ENCODE measurements at places on chromosomes 16 and 17.

DNA sequence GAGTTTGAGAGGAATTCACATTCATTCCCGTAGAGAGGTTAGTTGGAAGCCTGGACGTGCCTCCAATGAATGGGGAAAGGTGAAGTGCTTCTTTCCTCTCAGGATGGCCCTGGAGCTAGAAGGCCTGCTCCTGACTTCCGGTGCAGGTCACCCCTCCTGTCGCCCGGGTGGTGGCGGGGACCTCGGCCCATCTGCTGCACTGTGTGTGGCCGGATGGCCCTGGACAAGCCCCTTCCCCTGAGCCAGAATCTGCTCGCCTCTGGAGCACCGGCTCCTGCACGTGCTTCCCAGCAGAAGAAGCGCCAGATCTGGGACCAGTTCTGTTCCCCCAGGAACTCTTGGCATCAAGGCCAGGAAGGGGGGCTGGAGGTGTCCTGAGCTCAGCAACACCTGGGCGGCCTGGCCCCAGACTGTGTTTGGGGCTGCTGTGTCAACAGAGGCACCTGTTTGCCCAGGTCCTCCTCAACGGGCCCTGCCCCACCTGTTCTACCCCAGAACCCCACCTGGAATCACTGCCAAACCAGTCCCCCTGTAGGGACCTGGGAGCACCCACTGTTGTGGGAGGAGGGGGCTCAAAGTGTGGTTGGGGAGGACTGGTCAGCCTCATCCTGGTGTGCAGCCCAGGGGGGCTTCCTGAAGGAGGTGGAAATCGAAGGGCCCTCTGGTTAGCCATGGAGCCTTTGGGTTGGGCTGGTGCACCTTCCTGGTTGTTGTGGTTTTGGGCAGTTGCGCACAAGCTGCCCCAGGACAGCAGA, 5.1 kb upstream of the PERCC1 start:
- DNase-seq = no peak

DNA sequence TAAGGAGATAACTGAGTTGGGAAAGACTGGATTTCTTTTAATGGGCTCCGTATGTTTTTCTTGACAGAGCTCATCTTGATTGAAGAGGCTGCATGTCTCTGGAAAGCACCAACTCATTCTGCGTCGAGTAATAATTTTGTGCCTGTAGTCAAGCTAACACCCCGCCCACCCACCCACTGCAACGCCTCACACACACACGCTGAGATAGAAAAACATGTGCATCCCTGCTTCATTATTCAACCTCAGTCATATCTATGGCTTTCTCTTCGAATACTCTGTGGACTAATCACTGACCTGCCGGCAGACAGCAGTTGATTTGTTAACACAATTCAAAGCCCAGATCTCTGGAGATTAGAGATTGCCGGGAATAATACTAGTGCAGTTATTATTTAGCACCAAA, 220.2 kb upstream of the TOM1L1 start:
- DNase-seq = no peak

- DNase-seq = no peak
These were observed 9.6 kb downstream of the DCTN5 start for GRCh38 chr16:23650674-23651416.

DNA sequence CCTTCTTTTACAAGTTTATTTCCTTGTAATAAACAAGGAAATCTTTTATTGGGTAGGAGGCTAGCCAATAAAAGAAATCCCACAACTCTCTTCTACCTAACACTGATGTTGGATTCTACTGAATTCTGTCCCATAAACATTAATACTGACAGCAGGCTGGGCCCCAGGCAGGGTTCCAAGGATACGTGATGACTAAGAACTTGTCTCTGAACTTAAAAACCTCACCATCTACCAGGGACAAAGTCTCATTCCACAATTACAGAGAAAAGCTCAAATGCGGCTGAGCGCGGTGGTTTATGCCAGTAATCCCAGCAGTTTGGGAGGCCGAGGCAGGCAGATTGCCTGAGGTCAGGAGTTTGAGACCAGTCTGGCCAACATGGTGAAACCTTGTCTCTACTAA, 64.9 kb downstream of the ARHGAP17 start:
- DNase-seq = no peak

- DNase-seq = no peak
These were observed 2.0 kb downstream of the CLDN6 start for GRCh38 chr16:3015865-3016521.

DNA sequence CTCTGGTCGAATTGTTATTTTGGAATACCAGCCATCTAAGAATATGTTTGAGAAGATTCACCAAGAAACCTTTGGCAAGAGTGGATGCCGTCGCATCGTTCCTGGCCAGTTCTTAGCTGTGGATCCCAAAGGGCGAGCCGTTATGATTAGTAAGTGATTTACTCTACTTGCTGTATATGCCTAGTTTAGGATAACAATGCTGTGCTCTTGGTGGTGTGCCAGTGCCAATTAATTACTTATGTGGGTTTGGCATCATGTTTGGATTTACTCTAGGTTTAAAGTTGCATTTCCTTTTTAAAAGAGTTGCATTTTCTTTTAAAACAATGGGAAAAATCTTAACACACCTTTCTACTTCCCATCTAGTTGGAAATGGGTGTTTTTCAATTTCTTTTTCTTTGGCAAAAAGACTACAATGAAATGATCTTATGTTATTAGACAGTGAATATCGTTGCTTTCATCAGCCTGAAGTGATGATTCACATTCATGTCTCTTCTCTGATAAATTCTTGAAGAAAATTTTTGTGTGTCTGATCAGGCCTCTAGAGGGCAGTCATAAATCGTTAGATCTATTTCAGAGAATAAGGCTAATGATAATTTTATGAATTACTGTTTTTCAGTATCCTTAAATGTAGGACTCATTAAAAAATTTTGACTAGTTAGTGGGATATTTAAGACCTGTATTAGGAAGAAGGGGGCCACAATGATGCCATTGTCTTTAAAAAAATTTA, 5.6 kb downstream of the SF3B3 start:
- DNase-seq = no peak

DNA sequence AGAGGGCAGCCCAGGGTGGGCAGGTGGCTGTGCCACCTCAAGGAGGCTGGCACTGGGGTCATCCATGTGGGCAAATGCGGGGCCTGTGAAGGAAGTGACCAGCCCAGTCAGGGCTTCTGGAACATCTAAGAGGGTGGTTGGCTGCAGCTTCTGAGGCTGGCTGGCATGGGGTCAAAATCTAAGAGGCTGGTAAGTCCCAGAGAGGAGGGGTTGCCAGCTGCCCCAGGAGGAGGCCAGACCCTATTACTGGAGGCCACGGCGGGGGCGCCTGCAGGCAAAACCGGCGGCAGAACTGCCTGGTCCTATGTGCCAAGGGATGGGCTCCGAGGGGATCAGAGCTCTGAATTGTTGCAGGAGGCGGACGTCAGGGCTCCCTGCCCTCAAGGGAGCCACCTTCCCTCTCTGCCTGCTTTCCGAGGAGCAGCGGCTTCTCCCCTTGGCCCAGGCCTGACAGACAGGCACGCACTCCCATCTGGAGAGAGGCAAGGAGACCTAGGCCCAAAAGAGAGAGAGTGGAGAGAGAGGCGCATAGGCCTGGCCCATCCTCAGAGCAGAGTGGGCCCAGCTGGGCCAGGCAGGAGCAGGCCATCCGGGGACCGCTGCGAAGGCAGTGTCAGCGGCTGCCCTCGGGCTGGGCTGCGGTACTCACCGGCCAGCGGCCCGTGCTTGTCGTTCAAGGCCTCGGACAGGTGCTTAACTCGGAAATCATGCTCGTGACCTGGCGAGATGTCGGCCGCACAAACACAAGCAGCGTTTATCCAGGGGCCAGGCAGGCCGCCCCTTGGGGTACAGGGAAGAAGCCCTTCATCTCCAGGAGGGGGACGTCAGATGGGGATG, 10.9 kb downstream of the ZACN start:
- DNase-seq = no peak

GRCh38 chr17:66002812-66003211, 189.1 kb downstream of the CEP112 start:
- DNase-seq = no peak

DNA sequence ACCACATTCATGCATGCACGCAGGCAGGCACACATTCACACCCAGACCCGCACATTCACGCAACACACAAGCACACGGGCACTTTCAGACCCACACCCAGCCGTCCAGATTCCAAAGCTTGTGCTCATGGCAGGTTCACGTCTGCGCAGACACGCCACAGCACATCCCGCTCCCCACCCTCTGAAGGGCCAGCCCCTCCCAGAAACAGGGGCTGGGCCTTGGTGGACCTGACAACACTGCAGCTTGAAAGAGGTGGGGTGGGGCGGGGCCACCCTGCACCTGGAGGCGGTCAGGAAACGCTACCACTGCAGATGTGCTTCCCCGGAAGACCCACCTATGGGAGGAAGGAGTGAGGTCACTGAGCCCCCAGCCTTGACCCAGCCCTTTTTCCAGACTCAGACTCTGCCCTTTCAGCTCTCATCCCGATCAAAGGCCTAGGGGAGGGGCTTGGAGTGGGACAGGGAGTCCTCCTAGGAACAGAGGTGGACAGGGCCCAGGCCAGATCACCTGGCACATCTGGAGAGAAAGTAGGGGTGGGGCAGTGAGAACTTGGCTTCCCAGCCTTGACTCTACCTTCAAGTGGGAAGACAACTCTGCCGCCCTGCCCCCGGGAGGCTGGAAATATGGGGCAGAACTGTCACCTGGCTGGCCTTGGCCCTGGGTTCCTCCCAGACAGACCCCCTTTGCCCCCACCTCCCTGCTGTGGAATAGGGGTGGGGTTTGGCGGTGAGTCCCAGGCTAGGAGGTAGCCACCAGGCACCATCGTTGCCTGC, 11.0 kb downstream of the P3H4 start:
- DNase-seq = no peak

GRCh38 chr17:49858796-49859195, 10.9 kb upstream of the TAC4 start:
- no peak for DNase-seq

DNA sequence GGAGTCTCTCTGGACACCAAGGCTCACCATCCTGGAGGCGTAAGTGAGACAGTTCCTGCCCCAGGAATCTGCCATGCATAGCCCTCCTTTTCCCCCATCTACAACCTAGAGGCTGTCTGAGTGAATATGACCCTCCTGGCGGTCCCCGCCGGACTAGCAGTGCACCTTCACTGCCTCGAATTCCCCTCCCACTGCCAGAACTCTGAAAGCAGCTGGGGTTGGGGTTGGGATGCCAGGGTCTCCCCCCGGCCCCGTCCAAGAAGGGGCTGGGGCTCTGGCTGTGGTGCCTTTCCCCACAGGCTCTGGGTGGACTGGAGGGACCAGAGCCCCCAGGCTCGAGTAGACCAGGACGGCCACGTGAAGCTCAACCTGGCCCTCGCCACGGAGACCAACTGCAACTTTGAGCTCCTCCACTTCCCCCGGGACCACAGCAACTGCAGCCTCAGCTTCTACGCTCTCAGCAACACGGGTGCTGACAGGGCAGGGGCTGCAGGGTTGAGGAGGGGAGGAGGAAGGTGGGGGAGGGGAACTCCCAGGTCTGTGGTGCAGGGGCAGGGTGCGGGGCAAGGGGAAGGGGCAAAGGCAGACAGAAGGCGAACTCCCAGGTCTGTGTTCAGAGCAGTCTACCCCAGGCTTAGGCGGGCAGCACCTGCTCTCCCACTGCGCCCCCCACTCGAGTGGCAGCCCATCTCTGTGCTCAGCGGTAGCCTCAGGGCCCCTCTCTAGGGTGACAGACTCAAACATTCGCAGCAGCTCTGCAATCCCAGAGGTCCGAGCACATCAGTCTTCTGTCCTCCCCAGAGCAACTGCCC, 1.2 kb downstream of the ZACN start:
- no peak for DNase-seq

- DNase-seq = no peak
These were observed 6.3 kb downstream of the SLC6A2 start for GRCh38 chr16:55661941-55662643.

DNA sequence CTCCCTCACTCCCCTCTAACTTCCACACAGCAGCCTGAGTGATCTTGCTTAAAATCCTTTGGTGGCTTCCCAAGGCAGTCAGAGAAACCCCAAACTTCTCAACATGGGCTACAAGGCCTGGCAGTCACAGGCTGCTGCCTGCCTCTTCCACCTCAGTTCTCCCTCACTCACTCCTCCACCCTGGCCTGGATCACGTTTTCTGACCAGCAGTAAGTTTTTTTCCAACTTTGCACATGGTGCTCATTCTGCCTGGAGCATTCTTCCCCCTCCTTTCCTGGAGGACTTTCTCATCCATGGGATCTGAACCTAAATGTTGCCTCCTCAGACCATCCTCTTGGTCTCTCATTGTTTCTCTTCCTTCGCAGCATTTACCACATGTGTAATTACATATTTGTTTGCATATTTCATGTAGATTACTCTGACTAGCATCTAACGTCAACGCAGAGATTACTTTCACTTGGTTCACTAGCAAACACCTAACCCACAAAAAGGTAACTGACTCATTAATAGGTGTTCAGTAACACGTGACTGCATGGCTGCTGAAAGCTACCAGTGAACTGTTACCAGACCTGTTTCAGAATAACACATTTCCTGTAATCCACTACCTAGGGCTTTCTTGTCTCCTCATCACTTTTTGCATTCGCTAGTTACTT, 17.1 kb downstream of the GNA13 start:
- no peak for DNase-seq

DNA sequence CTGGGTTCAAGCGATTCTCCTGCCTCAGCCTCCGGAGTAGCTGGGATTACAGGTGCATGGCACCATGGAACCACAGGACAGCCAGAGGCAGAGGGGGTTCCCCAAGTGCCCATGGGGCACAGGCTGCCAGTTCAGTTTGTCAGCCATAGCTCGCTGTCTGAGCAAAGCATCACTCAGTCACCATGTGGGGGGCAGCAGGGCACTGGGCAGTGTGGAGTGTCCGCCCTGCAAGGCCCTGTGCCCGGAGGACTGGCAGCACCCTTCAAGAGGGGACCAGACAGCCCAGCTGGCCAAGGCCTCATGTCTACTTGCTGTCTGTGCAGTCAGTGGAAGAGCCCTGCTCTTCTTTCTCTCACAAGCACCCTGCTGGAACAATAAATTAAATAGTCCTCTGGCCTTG, 6.4 kb downstream of the ALYREF start:
- DNase-seq = no peak

GRCh38 chr17:76538281-76538931, 897 bp upstream of the CYGB start:
- DNase-seq = no peak

- DNase-seq = no peak
These were observed 54.6 kb downstream of the SRCIN1 start for GRCh38 chr17:38551121-38551520.

DNA sequence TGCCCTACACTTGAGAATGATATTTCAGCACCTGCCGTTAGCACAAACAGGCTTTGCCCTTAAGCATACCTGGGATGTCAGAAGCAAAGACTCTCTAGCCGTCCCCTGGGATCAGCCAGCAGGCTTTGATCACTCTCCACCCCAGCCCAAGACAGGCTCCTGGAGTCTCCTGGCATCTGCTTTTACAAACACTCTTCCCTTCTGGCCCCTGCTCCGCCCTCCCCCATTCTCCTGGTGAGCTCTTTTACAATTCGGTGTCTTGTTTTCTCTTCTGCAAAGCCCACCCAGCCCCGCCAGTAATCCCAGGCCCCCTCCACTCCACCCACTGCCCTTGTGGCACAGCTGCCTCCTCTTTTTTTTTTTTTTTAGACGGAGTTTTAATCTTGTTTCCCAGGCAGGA, 50.4 kb downstream of the KATNIP start:
- DNase-seq = no peak

GRCh38 chr17:56675876-56676660, 82.6 kb downstream of the NOG start:
- no peak for DNase-seq
